ENCODE measurements at places on chromosomes 5 and 9. TPM values are rescaled to one million over a fixed set of nuclear protein-coding genes. Genes with fewer than 3 reads are reported as not detected.

- no peak for DNase-seq
Measured at GRCh38 chr5:106587-106986, 14.6 kb downstream of the PLEKHG4B start.

GRCh38 chr9:128770286-128771030, 1.3 kb downstream of the ZER1 start:
- no peak for DNase-seq

DNA sequence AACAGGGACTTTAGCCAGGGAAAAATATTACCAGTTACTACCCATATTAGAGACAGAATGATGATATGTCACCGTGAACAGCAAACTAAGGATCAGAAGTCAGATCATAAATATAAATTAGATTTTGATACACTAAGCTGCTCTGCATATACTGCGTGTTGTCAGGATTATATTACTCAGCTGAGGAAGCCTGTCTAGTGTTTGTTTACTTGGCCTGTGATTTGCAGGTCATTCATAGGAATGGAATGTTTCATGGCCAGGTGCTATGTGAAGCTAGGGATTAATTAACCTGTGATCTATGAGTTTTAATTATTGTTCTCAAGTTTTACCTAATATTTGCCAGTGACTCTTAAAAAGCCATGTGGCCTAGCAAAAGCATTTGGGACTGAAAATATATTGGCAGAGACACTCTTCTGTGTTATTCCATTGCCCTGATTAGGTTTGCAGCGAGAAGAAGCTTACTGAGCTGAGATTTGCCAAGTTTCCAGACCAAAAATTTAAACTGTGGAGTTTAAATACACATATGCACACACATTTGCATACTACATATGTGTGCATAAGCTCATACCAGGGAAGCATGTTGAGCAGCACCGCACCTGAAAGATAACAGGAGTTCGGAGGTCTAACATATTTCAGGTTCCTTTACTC, 496.3 kb upstream of the GRIA1 start:
- DNase-seq, result no peak

- no peak for DNase-seq
Measured at GRCh38 chr9:37528652-37529471, 43.1 kb downstream of the POLR1E start.

Gene TNFSF8
- not detected for total RNA-seq

Gene TXN
- total RNA-seq, result 1,180 TPM

- no peak for DNase-seq
Measured at GRCh38 chr5:137095597-137095996, 403.5 kb downstream of the SPOCK1 start.

- no peak for DNase-seq
Measured at GRCh38 chr9:83011611-83012010, 51.3 kb downstream of the RASEF start.

- no peak for DNase-seq
Measured at GRCh38 chr5:64653766-64654560, 36.3 kb upstream of the SHISAL2B start.

DNA sequence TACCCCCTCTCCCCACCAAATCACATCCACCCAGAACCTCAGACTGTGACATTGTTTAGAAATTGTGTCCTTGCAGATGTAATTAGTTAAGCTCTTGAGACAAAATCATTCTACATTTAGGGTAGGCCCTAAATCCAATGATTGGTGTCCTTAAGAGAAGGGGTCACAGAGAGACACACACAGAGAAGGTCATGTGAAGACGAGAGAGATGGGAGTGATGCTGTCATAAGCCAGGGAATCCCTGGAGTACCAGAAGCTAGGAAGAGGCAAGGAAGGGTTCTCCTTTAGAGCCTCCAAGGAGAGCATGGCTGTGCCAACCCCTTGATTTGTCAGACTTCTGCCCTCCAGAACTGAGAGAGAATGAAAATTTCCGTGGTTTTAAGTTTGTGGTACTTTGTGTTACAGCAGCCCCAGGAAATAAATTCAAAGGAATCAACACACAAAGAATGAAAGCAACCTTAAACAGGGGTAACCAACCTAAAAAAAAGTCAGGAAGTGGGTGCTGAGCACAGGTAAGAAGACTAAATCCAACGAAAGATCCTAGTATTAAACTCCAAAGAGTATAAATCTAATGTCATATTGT, 33.6 kb downstream of the TIMD4 start:
- DNase-seq, result no peak

DNA sequence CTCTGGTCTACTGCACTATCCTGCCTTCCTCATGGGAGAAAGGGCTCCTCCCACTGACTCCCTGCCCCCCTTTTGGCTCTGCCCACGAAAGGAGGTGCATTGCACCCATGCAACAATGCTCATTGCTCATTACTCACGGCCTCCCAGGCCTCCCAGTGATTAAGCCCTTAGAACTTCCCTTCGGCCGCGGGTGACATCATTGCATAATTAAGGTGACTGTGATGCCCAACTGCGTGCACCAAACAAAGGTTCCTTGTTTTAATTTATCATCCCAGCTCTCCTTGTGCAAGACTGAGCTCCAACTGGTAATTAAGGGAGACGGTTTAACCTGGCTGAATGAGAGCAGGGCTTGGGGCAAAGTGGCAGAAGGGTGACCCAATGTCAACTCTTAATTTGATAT, 180.4 kb downstream of the GAS1 start:
- peak; percentile 28 for DNase-seq

DNA sequence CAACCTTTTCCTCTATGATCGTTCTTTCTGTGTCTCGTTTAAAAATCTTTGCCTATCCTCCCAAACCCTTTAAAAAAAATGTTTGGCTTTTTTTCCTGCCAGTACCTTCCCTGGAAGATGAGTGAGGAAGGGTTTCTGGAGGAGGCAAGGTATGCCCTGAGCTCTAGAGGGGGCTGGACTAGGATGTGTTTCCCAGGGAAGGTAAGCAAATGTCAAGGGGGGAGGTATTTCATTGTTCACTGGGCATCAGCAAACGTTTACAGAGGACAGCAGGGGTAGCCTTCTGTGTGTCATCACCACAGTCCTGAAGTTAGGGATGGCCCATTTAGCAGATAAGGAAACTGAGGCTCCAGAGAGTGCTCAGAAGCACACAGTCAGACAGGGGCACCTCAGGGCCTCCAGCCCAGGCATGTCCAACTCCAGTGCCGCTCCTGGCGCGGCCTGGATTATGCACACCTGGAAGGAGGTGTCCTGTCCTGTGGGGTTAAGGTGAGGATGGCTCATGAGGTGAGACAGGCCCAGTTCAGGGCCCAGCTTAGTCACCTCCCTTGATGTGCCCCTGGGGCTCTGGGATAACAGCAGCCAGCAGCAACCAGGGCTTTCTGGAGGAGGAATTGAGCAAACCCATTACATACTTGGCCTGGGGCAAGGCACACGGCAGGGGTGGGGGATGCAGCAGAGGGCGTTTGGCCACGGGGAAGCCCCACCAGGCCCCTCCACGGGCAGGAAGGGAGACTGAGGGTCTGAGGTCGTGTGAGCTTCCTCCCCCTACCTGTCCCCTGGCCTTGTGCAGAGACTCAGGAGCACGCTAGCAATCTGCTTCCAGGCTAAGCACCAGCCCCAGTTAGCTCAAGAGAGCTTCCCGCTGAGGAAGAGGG, 100.3 kb upstream of the LMX1B start:
- DNase-seq, result no peak

DNA sequence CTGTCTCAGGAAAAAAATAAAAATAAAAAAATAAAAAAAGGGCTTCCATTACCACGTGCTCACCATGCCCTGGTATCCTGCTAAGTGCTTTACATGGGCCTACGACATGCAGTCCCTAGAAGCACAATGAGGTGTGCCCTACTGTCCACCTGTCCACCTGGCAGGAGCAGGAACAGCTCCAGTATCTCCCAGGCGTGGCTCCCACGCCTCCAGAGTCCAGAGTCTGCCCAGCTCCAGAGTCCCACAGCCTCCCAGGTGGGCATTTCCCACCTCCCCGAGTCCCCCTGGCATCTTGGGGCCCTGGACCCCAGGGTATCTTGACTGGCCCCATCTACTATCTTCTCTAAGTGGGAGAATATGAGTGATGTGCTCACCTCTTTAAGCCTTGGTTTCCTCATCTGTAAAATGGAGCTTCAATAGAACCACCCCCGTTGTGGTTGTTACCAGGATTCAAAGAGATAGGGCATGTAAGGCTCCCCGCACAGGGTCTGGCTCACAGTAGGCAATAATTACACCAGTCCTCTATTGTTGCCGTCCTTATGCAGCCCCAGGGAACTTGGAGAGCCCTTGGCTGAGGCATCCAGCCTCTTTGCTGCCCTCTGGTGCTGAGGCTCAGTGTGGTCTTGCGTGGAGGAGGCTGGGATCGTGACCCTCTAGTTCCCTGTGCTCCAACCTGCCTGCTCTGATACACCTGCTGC, 8.9 kb downstream of the CXCL14 start:
- peak; percentile 49 for DNase-seq

GRCh38 chr5:148469501-148469935, 85.8 kb downstream of the FBXO38 start:
- no peak for DNase-seq

GRCh38 chr9:126474786-126475485, 138.8 kb upstream of the LMX1B start:
- no peak for DNase-seq

GRCh38 chr9:4985386-4986266, 554 bp downstream of the JAK2 start:
- DNase-seq, result peak; percentile 20

DNA sequence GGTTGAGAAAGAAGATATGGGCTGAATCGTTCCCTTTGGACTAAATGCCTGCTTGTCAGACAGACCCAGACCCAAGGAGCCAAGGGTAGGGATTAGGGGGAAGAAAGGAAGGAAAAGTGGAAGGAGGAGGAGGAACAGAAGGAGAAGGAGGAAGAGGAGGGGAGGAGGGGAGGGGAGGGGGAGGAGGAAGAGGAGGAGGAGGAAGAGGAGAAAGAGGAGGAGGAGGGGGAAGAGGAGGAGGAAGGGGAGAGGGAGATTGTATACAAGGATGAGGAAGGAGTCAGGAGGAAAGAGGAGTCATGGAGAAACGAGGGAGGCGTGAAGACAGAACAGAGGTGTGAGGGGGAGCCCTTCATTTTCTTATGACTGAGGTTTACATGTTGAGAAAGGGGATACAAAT, 46.9 kb upstream of the DNAH5 start:
- no peak for DNase-seq

Gene TLX3
- not detected for total RNA-seq

Gene PCDHB11
- total RNA-seq, result 5.4 TPM

- no peak for DNase-seq
Measured at GRCh38 chr9:82382887-82383616, 394.5 kb downstream of the SPATA31D1 start.

DNA sequence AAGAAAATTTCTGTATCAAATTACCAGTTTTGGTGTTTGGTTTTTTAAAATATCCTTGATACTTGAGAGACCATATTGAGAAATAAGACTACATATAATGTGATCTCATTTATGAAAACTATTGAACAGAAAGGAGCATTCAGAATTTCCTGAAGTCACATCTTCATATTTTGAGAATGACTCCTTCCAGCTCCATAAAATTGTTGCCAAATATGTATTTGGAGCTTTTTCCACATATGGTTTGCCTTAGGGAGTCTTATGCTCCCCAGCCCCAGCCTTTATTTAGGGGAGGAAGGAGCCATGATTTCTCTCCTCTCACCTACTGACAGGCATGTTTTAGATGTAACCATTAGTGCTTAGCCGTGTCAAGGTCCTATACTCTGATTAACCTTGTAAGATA, 51.1 kb downstream of the GCNT1 start:
- DNase-seq, result no peak

- no peak for DNase-seq
Measured at GRCh38 chr9:1469996-1470395, 419.8 kb downstream of the DMRT2 start.

GRCh38 chr5:154484393-154485095, 6.5 kb upstream of the HAND1 start:
- DNase-seq, result no peak

Gene FBN2
- 29.8 TPM for total RNA-seq

Gene DRD1
- not detected for total RNA-seq

DNA sequence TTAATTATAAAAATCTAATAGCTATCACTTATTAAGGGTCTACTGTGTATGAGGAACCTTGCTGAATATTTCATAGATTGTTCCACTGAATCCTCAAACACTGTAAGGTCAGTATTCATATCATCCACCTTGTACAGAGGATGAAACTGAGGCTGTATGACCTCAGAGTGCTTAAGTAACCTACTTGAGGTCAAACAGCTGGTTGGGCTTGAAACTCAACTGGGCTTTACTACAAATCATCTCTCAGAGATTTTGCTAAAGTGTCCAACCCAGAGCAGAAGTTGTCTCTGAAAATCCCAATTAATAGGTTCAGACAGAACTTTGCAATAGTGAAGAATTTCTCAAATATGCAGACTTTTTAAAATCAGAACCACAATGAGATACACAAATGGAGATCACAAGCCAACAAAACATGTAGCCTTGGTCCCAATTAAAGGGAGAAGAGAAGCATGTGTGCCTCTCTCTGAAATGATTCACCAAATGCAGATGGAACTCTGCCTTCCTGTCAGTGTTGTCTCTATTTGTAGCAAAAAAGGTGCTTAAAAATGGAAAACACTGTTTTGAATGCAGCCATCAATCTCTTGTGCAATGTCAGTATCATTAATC, 131.4 kb downstream of the FAM114A2 start:
- DNase-seq, result no peak
